Naive thymus-derived CD4-positive, alpha-beta T cell (primary cell): ENCODE measurements at places on chromosomes 4 and X. TPM values are rescaled to one million over a fixed set of nuclear protein-coding genes. Genes with fewer than 3 reads are reported as not detected.

TMSB15B gene
- 10.3 TPM for total RNA-seq

GRCh38 chr4:26322346-26322745, 1.5 kb downstream of the RBPJ start:
- no peak for DNase-seq

OSTC gene
- total RNA-seq: 55.6 TPM

- DNase-seq: no peak
These were observed 134.7 kb downstream of the PALLD start for GRCh38 chr4:168631241-168632162.

DNA sequence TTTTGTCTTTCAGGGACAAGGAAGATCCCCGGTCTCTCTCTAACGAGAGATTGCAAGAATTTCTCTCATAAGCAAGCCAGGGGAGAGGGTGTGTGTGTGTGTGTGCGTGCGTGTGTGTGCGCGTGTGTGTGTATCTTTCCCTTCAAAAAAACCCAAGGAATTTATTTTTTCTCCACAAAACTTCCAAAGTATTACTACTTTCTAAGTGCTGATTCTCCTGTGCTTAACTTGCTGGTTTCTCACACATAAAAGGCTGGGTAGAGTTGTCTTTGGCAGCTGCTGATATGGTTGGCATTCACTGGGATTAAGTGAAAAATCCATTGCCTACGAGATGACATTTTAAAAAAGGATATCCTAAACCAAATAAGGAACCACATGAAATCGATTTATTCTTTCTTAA, 435.7 kb downstream of the RAPGEF2 start:
- no peak for DNase-seq

ZAR1 gene
- total RNA-seq: not detected

RBM46 gene
- not detected in 2 replicates for total RNA-seq

DNA sequence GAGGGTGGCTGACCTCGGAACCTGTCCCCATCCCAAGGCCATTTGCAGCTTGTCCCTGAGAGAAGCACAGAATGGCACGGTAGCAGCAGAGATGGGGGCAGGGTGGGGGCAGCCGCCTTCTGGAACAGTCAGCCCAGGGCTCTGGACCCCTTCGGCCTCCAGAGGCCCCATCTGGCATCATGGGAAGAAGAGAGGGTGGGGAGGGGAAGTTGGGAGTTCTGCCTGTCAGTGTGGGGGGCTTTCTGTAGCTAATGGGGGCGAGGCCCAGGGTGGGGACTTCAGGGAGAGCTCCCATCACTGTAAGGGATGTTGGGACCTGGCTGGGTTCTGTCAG, 62.9 kb upstream of the ADRA2C start:
- no peak for DNase-seq

GRCh38 chrX:45479196-45479834, 278.6 kb upstream of the DIPK2B start:
- DNase-seq: no peak

LRAT gene
- not detected in 2 replicates for total RNA-seq

GRID2 gene
- total RNA-seq: not detected

- DNase-seq: no peak
These were observed 42.8 kb upstream of the ANK2 start for GRCh38 chr4:113006632-113007031.

DNA sequence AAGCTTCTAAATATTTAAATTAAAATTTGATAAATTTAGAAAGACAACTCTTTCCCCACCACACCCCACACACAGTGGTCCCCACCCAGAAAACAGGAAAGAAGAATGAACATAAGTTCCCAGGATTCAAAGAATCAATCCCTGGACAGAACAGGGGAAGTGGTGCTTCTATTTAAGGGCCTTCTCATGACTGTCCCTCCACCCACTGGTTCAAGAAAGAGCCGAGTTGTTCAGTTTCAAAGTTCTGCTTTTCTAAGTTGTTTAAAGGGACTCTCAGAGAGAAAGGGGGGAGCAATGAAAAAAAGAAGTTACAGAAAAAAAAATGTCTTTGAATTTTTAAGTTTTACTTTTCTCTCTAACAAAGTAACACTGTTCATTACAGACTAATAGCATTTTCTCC, 195.8 kb downstream of the PDGFC start:
- no peak for DNase-seq

FAM9C gene
- total RNA-seq: 0.16 TPM

- DNase-seq: no peak
These were observed 220.0 kb downstream of the NWD2 start for GRCh38 chr4:37464373-37465128.
